Fibroblast of skin of left quadriceps (primary cell): ENCODE measurements at places on chromosomes 2 and 18.

- no peak for DNase-seq
Measured at GRCh38 chr2:120483355-120483754, 137.4 kb downstream of the INHBB start.

GRCh38 chr2:65292461-65293011, 64.9 kb downstream of the ACTR2 start:
- no peak for DNase-seq

GRCh38 chr2:112712465-112712864, 8.4 kb upstream of the NT5DC4 start:
- no peak for DNase-seq

GRCh38 chr2:109080757-109081156, 48.2 kb upstream of the SH3RF3 start:
- no peak for DNase-seq

- no peak for DNase-seq
Measured at GRCh38 chr2:162565666-162566065, 221.7 kb downstream of the GCA start.

- no peak for DNase-seq
Measured at GRCh38 chr18:46547520-46547919, 109.5 kb downstream of the LOXHD1 start.

DNA sequence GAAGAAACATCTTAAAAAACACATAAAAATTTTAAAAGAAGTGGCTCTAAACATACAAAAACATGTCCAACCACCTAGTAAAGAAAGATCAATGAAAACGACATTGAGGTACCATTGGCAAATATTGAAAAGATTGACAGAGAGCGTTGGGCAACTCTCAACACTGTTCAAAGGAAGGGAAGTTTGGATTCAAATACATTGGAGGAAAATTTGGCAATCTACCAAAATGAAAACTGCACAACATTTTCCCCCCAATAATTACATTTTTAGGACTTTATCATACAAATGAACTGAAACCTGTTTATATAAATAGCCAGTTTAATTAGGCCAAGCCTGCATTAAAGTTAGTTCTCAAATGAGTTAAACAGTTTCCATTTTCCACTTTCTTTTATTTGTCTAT, 758.9 kb downstream of the NRXN1 start:
- no peak for DNase-seq

DNA sequence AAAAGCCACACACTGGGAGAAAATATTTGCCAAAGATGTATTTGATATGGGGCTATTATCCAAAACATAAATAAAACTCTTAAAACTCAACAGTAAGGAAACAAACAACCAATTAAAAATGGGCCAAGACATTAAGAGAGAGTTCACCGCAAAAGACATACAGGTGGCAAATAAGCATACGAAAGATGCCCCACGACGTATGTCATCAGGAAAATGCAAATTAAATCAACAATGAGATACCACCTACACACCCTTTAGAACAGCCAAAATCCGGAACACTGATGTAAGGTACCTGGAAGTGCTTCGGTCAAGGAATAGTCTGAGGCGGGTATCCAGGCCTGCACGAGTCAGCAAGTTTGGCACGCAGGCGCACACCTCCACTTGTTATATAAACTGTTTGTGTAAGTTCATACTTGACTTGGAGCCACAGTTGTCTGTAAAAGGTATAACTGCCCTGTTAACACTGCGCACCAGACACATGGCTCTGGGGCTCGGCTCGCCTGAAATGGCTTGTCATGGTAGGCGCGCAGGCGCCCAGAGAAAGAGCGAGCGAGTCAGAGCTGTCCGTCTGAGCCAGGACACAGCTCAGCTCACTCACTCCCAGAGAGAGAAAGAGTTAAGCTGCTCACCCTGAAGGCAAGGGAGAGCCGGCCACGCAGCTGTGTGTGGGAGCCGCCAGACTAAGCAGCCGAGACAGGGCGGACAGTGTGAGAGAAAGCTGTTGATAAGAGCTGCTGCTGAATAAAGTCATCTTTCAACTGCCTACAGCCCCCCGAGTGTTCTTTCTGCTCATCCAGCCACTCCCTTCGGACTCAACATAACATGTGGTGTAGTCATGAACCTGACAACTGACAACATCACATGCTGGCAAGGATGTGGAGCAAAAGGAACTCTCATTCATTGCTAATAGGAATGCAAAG, 87.3 kb downstream of the HNRNPLL start:
- no peak for DNase-seq

DNA sequence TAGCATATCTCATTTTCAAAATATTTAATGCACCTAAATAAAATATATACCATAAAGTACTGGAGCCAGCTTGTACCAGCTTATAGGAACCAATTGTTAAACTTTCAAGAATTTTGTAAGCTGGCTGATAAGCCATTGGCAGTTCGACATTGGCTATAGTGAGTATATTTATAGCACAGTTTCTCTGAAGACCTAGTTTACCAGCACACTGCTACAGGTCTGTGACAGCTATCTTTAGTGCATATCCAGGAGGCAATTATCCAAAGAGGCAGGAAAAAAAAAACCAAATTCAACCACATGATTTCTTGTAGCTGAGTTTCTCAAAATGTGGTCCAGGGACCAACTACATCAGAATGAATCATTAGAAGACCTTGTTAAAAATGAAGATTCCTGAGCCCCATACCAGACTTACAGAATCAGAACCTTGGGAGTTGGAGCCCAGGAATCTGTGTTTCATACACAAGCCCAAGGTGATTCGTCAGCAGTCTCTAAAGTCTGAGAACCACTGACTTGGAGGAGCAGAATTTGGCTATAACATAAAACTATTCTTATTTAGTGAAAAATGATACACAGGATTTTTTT, 279.0 kb upstream of the NRP2 start:
- peak; percentile 82 for DNase-seq

DNA sequence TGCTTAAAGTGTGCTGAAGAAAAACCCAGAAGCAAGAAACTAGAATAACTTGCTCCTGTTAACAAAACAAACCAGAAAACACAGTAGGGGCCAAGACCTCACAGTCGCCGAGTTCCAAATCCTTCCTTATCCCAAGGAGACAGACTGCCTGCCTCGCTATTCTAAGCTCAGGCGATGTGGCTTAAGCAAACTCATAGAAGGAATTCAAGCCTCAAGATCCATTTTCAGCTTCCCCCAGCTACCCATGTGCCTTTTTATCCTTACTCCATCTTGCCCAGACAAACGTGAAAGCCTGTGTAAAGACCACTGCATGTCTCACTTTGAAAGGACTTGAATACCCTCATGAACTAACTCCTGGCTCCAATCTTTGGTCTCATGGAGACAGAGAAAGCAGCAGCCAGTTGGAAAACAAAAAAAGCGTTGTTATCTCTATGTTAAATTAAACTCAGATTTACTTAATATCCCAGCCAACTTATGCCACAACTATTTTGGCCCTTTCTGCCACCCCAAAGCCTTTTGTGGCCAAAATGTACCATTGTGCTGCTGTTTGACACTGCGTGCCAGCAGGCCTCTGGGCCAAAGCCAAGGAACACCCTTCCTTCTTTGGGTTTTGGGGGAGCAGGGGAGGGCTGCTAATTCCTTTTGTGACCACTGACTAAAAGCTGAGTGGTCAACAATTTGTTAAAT, 123.2 kb upstream of the FZD5 start:
- no peak for DNase-seq

DNA sequence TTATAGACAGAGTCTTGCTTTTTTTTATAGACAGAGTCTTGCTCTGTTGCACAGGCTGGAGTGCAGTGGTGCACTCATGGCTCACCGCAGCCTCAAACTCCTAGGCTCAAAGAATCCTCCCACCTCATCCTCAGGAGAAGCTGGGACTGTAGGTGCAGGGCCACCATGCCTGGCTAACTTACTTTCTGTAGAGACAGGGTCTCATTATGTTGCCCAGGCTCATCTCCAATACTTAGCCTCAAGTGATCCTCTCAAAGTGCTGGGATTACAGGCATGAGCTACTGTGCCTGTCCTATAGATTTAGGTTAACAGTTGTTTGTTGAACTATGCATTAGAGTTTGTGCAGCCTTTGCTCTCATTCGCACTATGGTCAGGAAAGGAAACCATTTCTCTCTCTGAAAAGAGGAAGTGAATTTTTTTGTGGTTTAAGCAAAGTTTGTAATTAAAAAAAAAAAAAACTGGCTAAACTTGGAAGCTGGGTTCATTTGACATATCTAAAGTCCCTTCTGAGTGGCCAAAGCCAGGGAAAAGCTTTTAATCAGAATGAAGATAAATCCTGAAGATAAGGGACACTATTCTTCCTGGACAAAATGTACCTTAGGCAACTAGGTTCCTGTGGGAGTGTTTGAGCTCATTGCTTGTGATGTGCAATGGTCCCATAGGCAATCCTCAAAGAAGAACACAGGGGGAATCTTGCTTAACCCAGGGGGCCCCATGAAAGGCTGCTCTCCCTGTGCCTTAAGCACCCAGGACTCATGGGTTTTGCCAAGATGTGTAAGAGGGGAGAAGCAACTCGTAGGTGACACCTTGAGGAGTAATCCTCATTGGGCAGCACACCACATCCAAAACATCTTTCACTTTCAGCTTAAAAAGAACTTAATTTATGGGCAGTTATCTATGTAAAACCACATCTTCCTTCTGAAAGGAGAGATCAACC, 201.7 kb downstream of the MREG start:
- DNase-seq: no peak

DNA sequence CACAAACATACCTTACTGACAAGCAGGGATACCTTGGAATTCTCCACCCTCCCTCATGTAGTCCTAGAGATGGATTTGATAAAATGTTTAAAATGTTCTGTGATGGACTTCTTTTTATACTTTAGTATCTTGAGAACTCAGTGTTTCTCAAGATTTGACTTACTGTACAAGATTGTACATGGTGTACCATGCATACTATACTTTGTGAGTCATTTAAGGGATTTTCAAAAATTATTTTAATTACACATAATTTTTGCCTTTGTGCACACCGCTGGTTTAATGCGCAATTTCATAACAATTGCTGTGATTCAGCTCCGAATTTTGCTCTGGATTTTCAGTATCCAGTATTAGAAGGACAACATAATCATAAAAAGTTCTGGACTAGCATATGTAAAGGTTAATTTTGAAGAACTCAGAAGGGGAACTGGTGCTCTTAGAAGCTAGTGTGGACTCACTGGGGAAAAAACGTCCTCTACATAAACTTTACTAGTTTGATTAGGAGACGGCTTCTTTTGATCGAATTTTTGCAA, 78.6 kb upstream of the ACSL3 start:
- DNase-seq: no peak

- DNase-seq: no peak
Measured at GRCh38 chr2:189336276-189336975, 104.8 kb upstream of the WDR75 start.

GRCh38 chr2:25328152-25329085, 13.3 kb downstream of the DNMT3A start:
- no peak for DNase-seq

DNA sequence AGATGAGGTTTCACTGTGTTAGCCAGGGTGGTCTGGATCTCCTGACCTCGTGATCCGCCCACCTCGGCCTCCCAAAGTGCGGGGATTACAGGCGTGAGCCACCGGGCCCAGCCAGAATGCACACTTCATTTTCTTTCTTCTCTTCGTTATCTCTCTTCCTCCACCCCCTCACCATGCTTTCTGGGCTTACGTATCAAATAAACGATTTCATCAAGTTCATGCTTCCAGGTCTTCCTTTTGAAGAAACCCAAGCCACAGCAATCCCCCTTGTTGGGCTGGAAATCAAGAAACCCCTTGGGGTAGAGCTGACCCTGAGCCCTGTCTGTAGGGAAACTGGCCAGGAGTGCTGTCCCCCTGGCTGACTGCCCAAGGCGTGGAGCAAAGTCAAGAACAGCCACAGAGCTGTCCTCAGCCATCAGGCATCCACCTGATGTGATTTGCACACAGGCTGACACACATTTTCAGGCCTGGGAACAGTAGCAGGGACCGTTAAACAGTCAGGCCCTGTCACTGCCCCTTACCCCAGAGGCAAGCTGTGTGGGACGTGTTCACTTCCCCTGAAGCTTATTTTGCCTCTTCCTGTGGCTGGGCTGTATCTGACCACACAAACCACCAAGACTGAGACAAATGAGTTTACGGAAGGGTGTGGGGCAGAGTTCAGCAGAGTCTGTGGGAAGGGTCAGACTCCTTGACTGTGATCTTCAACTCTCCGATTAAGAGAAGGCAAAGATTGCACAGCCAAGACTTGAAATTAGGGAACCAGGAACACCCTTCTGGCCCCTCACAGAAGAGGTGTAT, 15.1 kb upstream of the NMUR1 start:
- no peak for DNase-seq

DNA sequence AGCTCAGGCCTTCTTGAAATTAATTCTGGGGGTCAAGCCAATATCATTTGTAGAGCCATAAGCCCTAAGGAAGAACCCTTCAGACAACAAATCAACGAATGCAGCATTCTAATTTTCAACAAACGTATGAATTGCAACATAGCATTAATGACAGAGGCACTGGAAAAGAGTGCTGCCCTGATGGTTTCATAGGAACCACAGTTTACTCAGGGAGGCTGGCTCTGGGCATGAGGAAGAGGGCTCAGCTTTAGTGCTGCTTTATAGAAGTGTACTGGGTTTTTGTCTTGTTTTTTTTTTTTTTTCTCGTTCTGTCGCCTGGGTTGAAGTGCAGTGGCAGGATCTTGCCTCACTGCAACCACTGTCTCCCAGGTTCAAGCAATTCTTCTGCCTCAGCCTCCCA, 36.1 kb upstream of the CAB39 start:
- DNase-seq: no peak

GRCh38 chr2:150404147-150404546, 83.3 kb downstream of the RND3 start:
- DNase-seq: no peak

GRCh38 chr2:77013457-77013856, 508.7 kb downstream of the LRRTM4 start:
- no peak for DNase-seq

- DNase-seq: peak; percentile 0
Measured at GRCh38 chr2:4047961-4048891, 344.9 kb downstream of the DCDC2C start.

DNA sequence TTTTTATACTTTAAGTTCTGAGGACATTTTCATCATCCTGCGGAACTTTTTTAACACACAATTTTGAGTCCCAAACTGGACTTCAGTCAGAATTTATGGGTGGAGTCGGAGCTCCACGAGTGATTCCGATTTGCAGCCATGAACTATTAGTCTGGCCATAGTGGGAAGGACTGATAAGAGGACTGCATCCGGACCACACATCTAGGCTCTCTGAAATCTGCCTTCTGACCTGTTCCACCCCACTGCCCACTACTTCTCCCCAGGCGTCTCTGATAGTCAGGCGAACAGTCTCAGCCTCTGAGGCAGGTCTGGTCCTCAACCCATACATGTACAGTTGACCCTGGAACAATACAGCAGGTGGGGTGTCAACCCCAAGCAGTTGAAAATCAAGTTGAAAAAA, 5.2 kb downstream of the MRPL35 start:
- no peak for DNase-seq

- DNase-seq: no peak
Measured at GRCh38 chr2:98896944-98897343, 39.1 kb downstream of the CRACDL start.

GRCh38 chr2:189226017-189226416, 46.5 kb upstream of the COL5A2 start:
- no peak for DNase-seq

- no peak for DNase-seq
Measured at GRCh38 chr2:102703748-102704147, 58.1 kb upstream of the TMEM182 start.
